T47D (cell line): ENCODE measurements at places on chromosomes 16 and 17.

GRCh38 chr17:21211825-21212479 lies 2.0 kb downstream of the TMEM11 start:
- no peak for DNase-seq

DNA sequence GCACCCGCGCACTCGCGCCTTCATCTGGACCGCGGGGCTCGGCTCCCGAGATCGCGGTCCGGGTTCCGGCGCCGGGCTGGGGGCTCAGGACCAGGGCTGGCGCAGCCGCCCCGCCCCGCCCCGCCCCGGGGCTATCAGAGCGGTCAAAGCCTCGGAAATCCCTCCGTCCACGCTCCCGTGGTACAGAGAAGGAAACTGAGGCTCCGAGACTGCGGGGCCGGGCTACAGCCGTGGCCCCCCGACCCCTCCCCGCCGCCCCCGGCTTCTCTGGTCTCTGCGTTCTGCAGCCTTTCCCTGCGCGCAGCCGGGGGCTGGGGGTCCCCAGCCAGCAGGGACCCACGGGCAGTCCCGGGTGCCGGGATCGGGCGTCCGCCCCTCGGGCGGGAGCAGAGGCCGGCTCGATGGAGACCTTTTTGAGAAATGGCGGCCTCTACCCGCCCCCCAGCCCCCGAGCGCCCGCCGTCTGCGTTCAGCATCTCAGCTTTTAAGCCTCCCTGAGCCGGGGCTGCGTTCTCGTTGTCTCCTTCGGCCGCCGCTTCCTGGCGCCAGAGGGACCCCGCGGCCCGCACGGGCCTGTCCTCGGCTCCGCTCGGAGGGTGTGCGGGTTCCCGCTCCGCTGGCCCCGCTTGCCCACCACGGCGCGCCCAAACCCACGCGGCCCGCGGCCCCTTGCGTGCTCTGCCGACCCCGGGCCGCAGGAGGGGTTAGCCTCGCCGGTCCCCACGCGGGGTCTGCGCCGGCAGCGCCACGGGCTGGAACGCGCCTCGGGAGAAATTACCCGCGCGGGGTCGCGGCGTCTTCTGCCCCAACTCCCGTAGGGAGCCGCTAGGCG lies 1.5 kb upstream of the NPTX1 start:
- DNase-seq: no peak

- DNase-seq: peak; percentile 33
These were observed 33.5 kb downstream of the GNA13 start for GRCh38 chr17:65022751-65023700.

- DNase-seq: no peak
These were observed 3.6 kb downstream of the ZNF48 start for GRCh38 chr16:30398661-30399434.

DNA sequence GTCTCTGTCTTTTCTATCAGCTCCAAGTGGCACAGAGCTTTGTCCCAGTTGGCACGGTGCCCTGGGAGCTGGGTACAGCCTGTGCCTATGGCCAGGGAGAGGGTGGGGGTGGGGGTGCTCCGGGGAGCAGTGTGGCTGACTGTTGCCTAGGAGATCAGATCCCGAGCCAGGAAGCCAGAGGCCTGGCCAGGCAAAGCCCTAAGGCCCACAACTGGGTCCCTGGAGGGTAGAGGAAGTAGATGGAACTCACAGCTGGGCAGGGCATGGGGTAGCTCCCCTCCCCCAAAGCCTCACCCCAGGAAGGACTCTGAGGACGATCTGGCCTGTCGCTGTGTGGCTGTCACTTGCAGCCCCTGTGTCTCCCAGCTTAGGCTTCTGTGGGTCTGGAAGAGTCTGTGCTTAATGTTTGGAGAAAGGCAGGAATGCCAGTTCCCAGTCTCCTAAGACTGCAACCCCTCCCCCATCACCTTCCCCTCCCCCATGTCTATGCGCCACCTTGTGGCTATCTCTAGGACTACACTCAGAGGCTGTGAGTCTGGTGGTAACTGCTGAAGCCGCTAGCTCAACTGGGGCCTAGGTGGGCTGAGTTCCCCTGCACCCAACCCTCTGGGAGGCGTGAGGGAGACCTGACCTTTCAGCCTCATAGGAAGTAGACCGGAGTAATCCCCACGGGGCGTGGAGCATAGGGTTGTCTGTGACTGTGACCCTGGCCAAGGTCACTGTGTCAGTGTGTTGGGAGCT lies 12.6 kb downstream of the THRA start:
- peak; percentile 90 for DNase-seq

DNA sequence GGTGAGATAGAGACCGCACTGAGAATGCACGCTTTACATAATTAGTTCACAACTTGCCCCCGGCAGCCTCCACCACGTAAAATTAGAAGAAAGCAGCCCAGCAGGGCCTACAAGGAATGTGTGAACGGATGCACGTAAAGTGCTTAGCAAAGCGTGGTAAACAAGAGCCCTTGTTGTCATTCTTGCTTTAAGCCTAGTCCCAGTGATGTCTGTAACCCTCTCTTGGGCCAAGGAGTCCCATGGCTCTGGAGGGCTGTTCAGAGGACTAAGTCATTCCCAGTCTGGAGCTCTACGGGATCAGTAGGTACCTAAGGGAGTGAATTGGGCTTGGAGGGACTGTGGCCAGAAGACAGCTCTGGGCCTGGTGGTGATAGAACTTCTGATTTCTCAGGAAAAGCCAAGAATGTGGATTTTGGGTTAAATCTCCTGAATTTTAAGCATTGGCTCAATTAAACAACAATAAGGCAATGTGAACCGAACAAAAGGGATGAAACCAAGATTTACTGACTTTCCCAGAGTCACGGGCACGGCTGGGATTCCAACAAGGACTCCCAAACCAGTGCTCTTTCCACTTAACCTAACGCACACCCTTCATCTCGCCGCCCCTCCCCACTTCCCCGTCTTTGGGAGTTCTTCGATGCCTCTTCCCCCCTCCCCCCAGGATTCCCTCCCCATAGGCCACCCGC lies 775 bp upstream of the CHP2 start:
- no peak for DNase-seq

DNA sequence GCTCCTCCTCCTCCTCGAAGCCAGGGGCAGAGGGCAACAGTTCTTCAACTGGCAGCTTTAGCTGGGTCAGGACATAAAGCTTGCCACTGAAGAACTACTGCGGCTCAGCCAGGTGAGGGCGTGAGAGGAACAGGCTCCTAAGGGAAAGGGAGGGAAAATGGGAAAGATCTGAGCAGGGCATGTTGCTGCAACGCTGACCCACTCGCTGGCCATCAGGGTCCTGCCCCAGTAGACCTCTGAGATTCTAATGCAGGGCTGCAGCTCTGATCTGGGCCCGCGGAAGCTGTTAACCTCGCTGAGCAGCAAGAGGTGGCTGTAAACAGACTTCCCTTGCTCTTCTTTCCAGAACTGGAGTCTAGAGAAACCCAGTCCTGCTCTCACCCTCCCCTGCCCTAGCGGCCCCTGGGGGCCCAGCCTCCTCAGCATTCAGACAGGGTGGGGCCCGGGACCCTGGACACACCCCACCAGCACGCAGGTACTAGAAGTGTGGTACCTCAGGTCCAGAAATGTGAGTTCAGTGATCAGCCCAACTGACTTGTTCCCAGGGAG lies 3.8 kb upstream of the TLCD2 start:
- DNase-seq: peak; percentile 80

GRCh38 chr17:70906808-70907207 lies 737.5 kb downstream of the KCNJ2 start:
- no peak for DNase-seq

GRCh38 chr17:4150096-4150495 lies 7.1 kb downstream of the CYB5D2 start:
- no peak for DNase-seq

DNA sequence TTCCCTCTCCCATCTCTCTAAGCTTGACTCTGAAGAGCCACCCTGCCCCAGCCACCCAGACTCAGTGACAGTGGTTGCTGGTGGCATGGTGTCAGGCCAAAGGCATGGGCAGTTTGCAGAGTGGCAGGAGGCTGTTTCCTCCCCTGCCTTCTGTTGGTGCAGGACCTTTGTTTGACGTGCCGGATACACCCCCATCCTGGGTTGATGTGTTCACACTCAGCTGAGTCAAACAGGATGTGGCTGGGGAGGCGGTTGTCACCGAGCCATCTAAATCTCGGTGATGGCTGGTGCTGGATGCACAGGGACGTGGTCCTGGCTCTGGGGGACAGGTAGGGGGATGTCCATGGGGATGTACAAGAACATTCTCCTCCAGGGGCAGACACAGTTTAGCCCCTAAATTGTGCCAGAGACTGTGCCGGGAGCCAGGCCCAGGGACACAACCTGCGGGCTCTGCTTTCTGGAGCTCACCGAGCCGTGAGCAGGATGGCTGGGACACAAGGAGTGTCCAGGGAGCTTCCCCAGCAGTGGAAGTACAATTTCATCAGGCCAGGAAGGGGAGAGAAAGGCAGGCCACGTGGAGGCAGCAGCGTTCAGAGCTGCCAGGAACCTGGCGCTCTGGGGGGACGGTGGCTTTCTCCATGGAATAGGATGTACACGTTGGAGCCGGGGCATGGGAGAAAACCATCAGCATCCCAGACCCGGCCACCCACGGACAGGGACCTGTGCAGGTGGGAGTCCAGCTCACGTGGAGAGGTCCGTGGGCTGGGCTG lies 264.2 kb downstream of the SEC14L1 start:
- DNase-seq: no peak

DNA sequence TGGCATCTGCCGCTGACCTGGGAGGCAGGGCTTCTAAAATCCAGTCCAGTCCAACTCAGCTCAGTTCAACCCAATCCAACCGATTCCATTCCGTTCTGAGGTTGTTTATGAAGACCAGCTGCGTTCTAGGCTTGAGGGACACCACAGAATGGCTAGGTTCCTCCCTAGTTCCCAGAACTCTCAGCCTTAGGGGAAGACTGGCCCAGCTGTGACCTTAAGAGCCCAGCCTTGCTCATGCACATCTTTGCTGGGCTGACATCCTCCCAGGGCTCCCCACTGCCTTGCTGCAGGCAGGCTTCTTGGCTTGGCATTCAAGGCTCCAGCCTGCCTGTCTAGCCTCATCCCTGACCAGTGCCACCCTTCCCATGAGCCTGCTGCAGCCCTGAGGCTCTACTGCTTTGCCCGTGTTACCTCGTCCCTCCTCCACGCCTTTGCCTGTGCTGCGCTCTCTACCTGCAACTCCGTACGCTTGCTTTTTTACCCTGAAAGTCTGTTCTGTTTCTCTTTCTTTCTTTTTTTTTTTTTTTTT lies 7.9 kb downstream of the SLC12A3 start:
- DNase-seq: no peak

DNA sequence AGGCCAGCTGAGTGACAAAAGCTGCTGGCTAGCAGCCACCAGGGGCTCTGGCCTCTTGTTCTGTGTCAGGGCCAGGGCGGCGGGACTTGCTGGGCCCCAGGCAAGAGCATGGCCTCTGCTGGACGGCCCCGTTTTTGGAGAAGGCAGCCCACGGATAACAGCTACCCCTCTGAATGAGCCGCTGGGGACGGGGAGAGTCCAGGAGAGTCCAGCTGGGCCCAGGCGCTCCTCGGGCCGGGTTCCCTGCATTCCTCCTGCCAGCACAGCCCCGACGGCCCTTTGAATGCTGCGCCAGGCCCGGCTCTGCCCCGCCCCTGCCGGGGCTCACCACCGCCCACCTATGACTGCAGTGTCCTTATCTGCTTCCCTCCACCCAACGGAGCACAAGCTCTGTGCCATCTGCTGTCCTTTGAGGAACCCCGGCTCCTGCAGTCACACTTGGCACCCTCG lies 33.4 kb downstream of the SLC7A5 start:
- no peak for DNase-seq

DNA sequence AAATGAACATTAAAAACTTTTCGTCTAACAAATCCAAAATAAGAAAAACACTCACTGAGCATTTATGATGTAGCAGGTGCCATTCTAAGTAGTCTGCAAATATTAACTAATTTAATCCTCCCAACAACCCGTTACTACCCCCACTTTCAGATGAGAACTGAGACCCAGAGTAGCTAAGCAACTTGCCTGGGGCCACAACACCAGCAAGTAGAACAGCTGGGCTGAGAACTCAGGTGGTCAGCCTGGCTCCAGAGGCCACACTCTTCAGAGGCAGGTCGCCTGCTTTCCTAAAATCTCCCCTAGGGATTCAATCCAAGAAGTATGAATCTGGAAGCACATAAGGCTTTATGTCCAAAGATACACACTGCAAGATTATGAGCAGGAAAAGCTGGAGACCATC lies 6.2 kb downstream of the MBTPS1 start:
- DNase-seq: no peak

- no peak for DNase-seq
These were observed 13.1 kb upstream of the LASP1NB start for GRCh38 chr17:38912221-38912813.

DNA sequence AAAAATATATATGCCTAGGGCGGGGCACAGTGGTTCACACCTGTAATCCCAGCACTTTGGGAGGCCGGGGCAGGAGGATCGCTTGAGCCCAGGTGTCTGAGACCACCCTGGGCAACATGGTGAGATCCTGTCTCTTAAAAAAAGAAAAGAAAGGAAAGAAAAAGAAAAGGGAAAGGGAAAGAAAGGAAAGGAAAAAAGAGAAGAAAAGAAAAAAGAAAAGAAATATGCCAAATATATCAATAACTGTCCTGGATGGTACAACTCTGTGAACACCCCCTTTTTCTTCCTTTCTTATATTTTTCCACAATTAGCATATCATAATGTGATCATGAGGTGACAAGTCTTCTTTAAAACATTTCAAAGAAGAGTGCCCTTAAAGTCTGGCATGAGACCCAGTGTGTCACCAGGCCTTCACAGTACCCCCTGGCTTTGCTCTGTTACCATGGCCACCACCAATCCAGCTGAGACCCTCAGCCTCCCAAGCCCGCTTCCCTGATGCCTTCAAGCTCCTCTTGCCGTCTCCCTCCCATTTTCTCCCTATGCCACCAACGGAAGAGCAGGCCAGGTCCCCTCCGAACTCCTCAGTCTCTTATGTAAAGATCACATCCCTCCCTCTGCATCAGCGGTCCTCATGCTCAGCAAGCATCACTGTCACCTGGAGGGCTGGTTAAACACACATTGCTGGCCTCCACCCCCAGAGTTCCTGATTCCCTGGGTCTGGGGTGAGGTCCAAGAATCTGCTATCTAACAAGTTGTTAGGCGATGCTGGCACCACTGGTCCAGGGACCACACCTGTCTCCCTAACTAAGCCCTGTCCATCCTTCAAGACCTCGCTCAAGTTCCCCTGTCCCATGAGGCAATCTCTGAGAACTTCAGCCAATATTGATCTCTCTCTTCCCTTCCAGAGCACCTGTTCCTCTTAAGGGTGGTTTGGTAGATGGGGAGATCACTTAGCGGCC lies 44.5 kb downstream of the CUEDC1 start:
- DNase-seq: no peak
